ENCODE measurements at places on chromosomes 1 and 21. TPM values are rescaled to one million over a fixed set of nuclear protein-coding genes. Genes with fewer than 3 reads are reported as not detected.

The MASP2 gene
- polyA plus RNA-seq, result not detected

DNA sequence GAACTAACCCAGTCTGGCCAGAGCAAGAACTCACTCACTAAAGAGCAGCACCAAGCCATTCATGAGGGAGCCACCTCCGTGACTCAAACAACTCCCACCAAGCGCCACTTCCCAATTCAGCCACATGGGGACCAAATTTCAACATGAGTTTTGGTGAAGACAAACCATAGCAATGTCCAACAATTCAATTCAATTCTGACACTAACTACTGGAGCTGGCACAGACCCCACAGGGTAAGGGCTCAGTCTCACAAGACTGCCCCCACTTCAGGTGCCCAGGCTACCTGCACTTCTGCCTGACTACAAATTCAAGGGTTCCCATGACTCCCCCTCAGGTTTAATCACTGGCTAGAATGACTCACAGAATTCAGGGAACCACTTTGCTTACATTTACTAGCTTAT lies 48.8 kb upstream of the RAP1A start:
- no peak for DNase-seq

The RGS4 gene
- 25.8 TPM for polyA plus RNA-seq

GRCh38 chr1:228372183-228373003 lies 34.2 kb downstream of the TRIM11 start:
- no peak for DNase-seq

GRCh38 chr1:94302497-94302896 lies 65.1 kb upstream of the ARHGAP29 start:
- DNase-seq, result no peak

GRCh38 chr1:40224040-40224439 lies 23.7 kb upstream of the TMCO2 start:
- DNase-seq, result no peak
